Pons (tissue), 1 donor: ENCODE measurements at places on chromosomes 6 and 20.

GRCh38 chr6:142669471-142670351 is 275.3 kb downstream of the HIVEP2 start:
- DNase-seq: no peak

DNA sequence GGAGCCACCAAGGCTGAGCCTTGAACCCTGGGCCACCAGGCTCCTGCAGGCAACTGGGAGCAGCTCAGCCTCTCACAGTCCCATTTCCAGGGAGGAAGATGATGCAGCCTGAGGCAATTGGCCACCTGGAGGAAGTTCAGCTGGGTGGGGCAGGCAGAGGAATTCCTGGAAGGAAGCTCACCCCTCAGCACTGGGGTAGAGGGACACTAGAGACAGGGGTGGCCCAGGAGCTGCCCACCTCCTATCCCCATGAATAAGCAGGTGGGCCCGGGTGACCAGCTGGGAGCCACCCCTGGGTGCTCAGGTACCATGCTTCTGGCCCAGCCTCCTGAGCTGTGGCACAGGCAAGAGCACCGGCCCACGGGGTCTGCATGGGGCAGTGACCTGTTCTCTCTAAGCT is 3.6 kb upstream of the HSPA12B start:
- DNase-seq: no peak

DNA sequence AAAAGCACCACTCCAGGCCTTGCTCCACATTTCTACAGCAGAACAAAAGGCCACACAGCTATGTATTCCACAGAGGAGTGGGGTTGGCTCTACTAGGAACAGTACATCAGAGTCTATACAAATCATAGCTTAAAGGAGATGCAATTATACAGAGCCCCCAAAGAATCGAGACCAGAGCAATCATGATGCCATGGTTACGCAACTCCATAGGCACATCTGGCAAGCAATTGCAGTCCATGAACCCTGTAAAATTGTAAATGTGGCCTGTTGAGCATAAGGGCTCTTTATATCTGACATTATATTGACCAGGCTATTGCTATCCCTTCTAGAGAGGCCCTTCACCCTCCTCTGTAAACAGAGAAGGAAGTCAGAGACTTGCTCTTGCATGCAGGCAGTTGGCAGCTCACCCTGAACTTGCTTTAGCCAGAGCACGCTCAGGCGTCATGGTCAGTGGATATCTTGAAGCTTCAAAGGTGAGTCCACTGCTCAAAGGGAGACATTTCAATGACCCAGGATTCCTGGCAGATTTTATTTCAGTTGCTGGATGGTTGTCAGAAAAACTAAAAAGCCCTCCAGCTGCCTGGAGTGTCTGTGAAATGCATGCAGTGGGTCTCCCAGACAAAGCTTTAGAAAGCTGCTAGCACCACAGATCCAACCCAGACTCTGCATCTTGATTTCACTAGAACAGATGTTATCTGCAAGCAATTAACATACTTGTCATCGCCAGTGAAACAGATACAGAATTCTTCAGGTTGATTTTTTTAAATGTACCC is 357.2 kb downstream of the CENPW start:
- no peak for DNase-seq

DNA sequence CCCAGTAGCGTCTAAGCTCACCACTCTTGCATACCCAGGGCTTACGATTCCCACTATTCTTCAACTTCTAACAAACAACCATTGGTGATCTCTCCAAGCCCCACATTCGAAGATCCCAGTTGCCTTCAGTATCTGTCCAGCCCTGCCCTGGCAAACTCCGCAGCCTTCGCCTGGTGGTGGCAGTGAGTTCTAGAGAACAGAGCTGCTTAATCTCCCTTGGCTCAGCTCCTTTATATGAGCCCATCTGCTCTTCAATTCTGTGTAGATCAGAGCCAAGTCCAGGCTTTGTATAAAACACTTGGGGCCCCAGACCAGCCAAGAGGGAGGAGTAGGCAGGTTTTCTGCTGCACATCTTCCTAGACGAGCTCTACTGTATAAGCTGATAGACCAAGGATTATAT is 193.3 kb downstream of the PHACTR1 start:
- DNase-seq: peak; percentile 28
